ENCODE measurements at places on chromosomes 11 and 22.

DNA sequence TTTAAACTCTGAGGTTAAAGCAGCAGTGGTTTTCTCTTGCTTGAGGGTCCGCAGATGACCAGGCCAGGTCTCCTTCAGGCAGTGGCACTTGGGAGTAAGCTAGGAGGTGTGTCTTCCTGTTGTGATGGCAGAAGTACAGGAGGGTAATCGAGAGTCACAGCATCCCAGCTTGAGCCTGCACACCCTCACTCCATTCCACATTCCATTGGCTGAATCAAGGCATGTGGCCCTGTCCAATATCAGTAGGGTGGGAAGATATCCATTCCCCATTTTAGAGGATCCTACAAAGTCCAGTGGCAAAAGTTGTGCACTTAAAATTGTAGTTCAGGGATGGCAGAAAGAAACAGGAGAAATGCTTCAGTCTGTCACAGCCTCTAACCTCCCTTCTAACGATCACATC, 23.3 kb downstream of the OSBP2 start:
- DNase-seq, result no peak

DNA sequence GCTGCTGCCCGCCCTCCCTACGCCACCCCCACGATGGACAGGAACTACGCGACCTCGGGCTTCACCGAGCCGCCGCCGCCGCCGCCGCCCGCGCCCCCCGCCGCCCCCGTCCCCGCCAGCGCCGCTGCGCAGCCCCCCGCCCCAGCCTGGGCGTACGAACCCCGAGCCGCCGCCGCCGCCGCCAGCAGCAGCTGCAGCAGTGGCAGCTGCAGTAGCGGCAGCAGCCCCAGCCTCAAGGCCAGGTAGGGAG, 407 bp downstream of the QSER1 start:
- no peak for DNase-seq

GRCh38 chr11:35413598-35413997, 5.8 kb downstream of the SLC1A2 start:
- no peak for DNase-seq

GRCh38 chr11:113278925-113279324, 35.5 kb upstream of the TTC12 start:
- DNase-seq, result no peak

DNA sequence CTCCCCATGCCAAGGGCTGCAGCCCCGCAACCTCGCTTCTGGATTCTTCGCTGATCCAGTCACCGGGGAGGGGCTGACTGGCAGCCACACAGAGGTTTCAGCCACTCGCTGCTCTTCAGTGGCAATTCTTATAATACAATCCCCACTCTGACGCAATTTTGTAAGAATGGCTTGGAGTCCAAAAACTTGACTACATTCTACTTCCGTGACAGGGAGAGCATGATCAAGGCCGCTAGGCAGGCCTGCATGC, 14.9 kb downstream of the PPM1F start:
- DNase-seq, result no peak

GRCh38 chr11:121235057-121235456, 57.5 kb upstream of the SC5D start:
- no peak for DNase-seq

DNA sequence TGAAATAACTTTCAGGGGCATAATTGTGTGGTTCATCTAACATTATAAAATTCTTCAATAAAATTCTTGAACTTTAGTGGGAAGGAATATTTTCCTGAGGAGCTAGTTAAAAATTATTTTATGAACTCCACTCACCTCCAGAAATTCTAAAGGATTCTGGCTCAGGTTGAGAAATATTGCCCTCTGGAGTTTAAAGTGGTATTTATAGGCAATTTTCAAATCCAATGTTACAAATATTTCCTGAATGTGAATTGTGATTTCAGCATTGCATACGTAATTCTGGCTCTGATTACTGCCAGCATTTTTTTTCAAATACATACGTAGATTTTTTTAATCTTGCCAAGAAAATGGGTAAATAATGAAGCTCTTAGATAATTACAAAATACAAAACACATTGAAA, 598.2 kb upstream of the ANO3 start:
- no peak for DNase-seq

GRCh38 chr11:76194872-76195668, 11.2 kb downstream of the WNT11 start:
- DNase-seq, result no peak

- no peak for DNase-seq
These were observed 7.6 kb downstream of the OR9G1 start for GRCh38 chr11:56706486-56706885.
